ENCODE measurements at places on chromosomes 13 and 19.

- DNase-seq, result no peak
These were observed 953 bp downstream of the KCNN4 start for GRCh38 chr19:43779820-43780219.

DNA sequence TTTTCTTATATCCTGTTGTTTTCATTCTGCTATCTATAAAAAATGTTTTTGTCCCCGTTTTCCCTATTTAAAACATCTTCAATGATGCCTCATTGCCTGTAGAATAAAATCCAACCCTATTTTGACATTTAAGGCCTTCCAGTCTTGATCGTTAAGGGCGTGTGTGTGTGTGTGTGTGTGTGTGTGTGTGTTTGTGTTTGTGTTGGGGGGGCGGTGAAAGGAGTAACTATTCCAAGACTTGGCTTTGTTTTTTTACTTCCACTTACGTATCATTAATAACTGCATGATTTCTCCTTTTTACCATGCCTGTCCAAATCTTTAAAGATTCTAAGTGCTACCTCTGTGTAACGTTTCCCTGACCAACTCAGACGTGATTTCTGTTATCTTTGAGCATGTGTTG is 784 bp downstream of the PIBF1 start:
- DNase-seq, result no peak

GRCh38 chr13:41960637-41961465 is at the start of gene VWA8:
VWA8 (minus strand) TSS chr13:41961109; CDS start chr13:41961015, 94 bp downstream.
- peak; percentile 21 for DNase-seq

GRCh38 chr13:94384231-94384905 is 95.1 kb downstream of the DCT start:
- no peak for DNase-seq

GRCh38 chr19:888581-889385 is 4.2 kb downstream of the MED16 start:
- no peak for DNase-seq

- DNase-seq, result no peak
These were observed 16.4 kb downstream of the OR7A5 start for GRCh38 chr19:14818588-14818987.

- DNase-seq, result no peak
These were observed 91.6 kb downstream of the MBNL2 start for GRCh38 chr13:97313551-97314260.

- no peak for DNase-seq
These were observed 24.9 kb upstream of the CAMSAP3 start for GRCh38 chr19:7570761-7571160.

DNA sequence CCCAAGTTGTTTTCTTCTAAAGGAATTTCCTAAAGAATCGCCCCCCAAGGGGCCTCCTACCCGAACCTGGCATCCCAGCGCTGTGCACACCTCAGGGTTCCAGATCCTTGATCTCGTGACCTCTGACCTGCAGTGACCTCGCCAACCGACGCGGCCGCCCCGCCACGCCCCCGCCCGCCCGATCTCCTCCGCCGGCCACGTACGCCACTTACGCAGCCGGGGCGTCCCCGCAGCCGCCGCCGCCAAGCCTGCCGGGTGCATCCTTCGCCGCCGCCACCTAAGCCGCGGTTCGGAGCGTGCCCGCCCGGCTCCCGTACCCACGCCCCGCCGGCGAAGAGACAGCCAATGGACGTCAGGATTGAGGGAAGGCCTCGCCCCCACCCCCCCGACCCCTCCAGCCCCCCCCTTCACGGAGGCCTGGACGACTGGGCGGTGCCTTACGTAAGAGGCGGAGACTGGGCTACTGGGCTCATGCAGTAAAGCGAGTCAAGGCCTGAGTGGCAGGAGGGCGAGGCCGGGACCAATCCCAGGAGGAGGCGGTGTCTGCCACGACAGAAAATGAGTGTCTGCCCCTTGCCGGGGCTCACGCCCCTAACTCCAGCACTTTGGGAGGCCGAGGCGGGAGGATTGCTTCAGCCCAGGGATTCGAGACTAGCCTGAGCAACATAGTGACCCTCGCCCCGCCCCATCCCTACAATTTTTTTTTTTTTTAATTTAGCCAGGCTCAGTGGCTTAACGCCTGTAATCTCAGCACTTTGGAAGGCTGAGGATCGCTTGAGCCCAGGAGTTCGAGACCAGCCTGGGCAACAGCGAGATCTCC is at the start of gene YIF1B:
YIF1B (minus strand) TSS at position 291 of the 820 bp plus-strand sequence; CDS start at position 261, 30 bp downstream.
- peak; percentile 91 for DNase-seq

GRCh38 chr19:3599776-3600187 is 6.9 kb downstream of the TBXA2R start:
- no peak for DNase-seq

GRCh38 chr19:57319869-57320179 is 448 bp upstream of the ZNF543 start:
- no peak for DNase-seq

GRCh38 chr19:13401388-13401787 is 104.9 kb downstream of the CACNA1A start:
- DNase-seq, result no peak

- no peak for DNase-seq
These were observed 752.5 kb upstream of the SLITRK5 start for GRCh38 chr13:86918682-86919081.

DNA sequence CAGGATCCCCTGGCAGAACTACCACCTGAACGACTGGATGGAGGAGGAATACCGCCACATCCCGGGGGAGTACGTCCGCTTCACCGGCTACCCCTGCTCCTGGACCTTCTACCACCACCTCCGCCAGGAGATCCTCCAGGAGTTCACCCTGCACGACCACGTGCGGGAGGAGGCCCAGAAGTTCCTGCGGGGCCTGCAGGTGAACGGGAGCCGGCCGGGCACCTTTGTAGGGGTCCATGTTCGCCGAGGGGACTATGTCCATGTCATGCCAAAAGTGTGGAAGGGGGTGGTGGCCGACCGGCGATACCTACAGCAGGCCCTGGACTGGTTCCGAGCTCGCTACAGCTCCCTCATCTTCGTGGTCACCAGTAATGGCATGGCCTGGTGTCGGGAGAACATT is 7.5 kb downstream of the FUT2 start:
- no peak for DNase-seq

GRCh38 chr13:105255472-105255871 is 1280.0 kb downstream of the EFNB2 start:
- DNase-seq, result no peak

DNA sequence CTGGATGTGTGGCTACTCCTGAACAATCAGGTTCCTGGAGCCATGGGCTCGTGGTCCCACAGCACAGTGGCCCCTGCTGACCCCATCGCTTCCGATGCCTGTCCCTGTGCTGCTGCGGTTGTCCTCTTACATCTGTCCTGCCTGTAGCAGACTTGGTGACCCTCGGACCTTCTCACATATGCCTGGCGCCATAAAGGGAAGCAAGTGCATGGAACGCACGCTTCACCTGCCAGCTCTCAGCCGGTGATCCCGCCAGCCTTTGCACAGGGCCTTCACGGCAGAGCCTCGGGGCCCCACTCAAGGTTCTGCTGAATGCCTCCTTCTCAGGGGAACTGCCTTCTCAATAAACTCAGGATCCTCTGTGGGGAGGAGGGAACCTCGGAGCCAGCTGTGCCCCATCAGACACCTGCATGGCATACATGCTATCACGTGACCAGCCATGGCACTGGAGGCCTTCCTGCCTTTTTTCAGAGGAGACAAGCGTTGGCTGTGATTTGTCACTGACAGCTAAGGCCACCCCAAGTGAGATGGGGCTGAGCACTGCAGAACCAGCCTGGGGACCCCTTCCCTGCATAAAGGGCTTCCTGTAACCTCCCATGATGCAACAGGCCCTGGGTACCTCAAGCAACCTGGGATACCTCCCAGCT is 24.3 kb downstream of the PEPD start:
- no peak for DNase-seq

- DNase-seq, result no peak
These were observed 205.0 kb upstream of the RFC3 start for GRCh38 chr13:33612641-33613638.

GRCh38 chr13:109254274-109254673 is 532.1 kb downstream of the IRS2 start:
- DNase-seq, result no peak

- DNase-seq, result peak; percentile 81
These were observed 29.4 kb downstream of the SMIM24 start for GRCh38 chr19:3450796-3451411.

DNA sequence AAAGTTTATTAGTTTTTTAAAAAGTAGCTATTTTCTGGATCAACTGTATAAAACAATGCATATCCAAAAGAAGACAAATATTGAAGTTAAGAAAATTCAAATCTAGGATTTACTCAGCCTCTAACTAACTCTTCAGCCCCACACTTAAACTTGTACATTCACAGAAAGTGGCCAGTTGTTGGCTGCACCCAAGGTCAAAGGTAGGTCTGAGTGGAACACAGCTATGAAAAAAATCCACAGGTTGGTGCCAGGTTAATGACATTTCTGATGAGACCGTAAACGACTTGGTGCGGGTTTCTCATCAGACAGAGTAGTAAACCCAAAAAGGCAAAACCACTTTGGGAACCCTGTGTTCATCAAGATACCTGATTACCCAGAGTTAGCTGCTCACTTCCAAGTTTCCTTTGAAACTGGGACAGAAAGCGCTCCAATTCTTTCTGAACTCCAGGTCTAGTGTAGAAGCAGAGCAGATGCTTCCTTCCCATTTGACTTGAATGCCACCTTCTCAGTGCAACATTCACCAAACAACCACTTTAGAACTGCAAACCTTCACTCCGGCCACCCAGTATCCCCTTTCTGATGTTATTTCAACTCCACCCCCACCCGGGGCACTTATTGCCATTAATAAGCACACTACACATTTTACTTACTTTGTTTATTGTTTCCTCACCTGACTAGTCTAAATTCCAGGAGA is 208.3 kb upstream of the STARD13 start:
- DNase-seq, result no peak

DNA sequence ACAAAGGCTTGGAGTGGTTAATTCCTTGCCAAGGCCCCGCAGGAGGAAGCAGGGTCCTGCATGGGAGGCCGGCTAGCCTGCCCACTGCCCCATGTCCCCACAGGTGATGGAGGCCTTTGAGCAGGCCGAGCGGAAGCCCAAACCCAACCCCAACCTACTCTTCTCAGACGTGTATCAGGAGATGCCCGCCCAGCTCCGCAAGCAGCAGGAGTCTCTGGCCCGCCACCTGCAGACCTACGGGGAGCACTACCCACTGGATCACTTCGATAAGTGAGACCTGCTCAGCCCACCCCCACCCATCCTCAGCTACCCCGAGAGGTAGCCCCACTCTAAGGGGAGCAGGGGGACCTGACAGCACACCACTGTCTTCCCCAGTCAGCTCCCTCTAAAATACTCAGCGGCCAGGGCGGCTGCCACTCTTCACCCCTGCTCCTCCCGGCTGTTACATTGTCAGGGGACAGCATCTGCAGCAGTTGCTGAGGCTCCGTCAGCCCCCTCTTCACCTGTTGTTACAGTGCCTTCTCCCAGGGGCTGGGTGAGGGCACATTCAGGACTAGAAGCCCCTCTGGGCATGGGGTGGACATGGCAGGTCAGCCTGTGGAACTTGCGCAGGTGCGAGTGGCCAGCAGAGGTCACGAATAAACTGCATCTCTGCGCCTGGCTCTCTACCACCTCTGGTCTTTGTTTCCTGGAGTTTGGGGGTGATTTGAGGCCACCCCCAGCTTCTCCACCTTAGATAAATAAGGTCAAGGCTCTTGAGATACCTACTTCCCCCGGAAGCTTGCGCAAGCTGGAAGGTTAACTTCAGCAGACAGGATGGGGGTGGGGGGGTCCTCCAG is 2.6 kb downstream of the B3GNT8 start:
- DNase-seq, result no peak

- no peak for DNase-seq
These were observed 19.1 kb downstream of the GPR183 start for GRCh38 chr13:99288089-99288488.

DNA sequence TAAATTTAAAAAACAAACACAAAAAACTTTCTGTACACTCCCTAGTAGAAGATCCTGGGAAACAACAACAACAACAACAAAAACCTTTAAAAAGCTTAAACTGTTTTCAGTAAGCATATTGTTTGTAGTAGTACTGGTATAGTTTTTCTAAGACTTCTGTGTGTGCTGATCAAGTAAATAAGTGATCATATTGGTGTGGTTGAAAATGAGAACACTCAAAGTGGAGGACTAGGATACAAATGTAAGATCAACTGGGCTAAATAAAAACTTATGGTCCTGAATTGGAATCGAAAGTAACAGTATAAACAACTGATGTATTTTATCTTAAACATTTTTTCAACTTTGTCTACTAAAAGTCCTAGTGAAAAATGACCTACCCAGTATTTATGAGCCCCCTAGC is 135.5 kb downstream of the FOXO1 start:
- no peak for DNase-seq

DNA sequence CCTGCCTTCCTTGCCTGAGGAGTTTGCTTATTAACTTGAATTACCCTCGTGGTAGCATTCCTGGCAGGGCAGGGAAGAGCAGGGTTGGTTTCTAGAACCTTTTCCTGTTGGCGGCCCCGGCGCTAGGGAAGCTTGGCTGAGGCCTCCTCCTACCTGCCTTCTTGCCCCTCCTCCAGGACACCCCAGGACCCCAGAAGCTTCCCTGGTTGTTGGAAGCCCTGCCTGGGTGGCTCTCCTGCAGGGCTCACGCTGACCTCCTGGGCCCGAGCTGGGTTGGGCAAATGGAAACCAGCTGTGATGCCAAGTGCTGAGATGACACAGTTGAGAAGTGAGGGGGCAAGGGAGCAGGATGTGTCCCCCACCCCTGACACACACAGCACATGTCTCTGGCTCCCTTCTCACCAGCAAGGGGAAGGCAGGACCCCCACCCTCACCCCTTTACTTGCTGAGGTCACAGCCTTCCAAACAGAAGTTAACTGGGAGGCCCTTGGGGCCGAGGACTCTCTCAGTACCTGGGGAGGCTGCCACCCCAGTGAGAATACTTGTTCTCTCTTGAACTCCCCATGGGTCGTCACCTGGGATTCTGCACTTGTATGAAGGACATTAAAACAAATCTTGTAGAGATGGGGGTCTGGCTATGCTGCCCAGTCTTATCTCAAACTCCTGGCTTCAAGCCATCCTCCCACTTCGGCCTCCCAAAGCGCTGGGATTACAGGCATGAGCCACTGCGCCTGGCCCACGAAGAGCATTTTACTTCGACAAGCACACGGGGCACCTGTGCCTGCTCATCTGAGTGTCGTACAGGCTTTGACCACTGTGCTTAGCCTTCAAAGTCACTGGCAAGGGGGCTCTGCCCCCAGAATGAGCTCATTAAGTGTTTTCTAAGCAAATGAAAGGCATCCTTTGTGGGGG is 10.5 kb downstream of the CEBPA start:
- DNase-seq, result no peak

DNA sequence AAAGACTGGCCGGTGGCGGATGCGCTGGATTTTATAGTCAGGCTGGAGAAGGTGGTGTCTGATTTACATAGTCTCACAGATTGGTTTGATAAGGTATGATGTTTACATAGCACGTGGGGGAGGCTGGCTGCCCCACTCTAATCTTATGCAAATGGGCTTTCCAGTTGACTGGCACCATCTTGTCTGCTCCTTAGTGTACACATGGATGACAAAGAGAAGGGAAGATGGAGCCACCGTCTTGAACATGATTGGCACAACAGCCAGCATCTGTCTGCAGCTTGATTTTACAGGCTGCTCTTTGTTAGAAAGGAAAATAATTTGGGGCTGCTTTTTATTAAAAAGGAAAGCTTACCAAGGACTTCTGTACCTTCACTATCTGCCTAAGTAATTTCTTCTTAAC is 265.2 kb upstream of the MAB21L1 start:
- no peak for DNase-seq

- DNase-seq, result no peak
These were observed 67.3 kb downstream of the FOXO1 start for GRCh38 chr13:40599124-40599523.

GRCh38 chr13:31870511-31870910 is 131.2 kb downstream of the RXFP2 start:
- no peak for DNase-seq
